Fibroblast of lung (primary cell): ENCODE measurements at places on chromosomes 1 and 21. TPM values are rescaled to one million over a fixed set of nuclear protein-coding genes. Genes with fewer than 3 reads are reported as not detected.

Gene CHI3L2
- 1.5 and 10.3 TPM in 2 replicates for total RNA-seq

Gene CD1E
- total RNA-seq = not detected in 2 replicates

Gene TNNT2
- total RNA-seq = not detected in 2 replicates

Gene SHISAL2A
- not detected in 2 replicates for total RNA-seq

Gene MAP3K21
- 0.17 and 0.51 TPM in 2 replicates for total RNA-seq

Gene CACHD1
- 4.6 and 5.4 TPM in 2 replicates for total RNA-seq

Gene HDGF
- 108 and 138 TPM in 2 replicates for total RNA-seq

Gene CRYAA
- not detected in 2 replicates for total RNA-seq

Gene GJA5
- total RNA-seq = not detected in 2 replicates

Gene RPTN
- not detected in 2 replicates for total RNA-seq

Gene AGMAT
- 1.0 and 1.2 TPM in 2 replicates for total RNA-seq

Gene ADCY10
- total RNA-seq = under 0.01 and 0.17 TPM in 2 replicates

Gene OR2T11
- total RNA-seq = not detected in 2 replicates

Gene SCNM1
- 26.5 and 29.2 TPM in 2 replicates for total RNA-seq

Gene WDR64
- not detected in 2 replicates for total RNA-seq

Gene LYPLAL1
- total RNA-seq = 51.5 and 52.6 TPM in 2 replicates

Gene CASZ1
- total RNA-seq = 0.50 TPM in 1 of 2 replicates, not detected in the other

Gene GBP7
- total RNA-seq = not detected in 2 replicates

Gene CAPN8
- total RNA-seq = not detected in 2 replicates

Gene CFAP74
- 0.26 TPM in 1 of 2 replicates, not detected in the other for total RNA-seq

Gene FGGY
- total RNA-seq = 32.1 and 32.4 TPM in 2 replicates

Gene ACAP3
- total RNA-seq = 34.7 and 50.9 TPM in 2 replicates

Gene NVL
- total RNA-seq = 23.4 and 27.6 TPM in 2 replicates

Gene USH2A
- under 0.01 TPM in 2 replicates for total RNA-seq

Gene MTF1
- total RNA-seq = 3.1 and 4.5 TPM in 2 replicates

Gene LDLRAD1
- not detected in 2 replicates for total RNA-seq

Gene MECR
- 16.9 and 17.5 TPM in 2 replicates for total RNA-seq

Gene DIO1
- total RNA-seq = not detected in 2 replicates

Gene CELA2A
- total RNA-seq = not detected in 2 replicates

Gene CASQ2
- not detected in 2 replicates for total RNA-seq

Gene ST6GALNAC3
- 0.51 and 0.66 TPM in 2 replicates for total RNA-seq

Gene TP73
- total RNA-seq = not detected in 2 replicates

Gene UMODL1
- total RNA-seq = not detected in 2 replicates

Gene BMP8A
- 0.26 and 0.33 TPM in 2 replicates for total RNA-seq

Gene VAMP4
- total RNA-seq = 14.1 and 32.9 TPM in 2 replicates

Gene ATP1A4
- 0.26 TPM in 1 of 2 replicates, not detected in the other for total RNA-seq

Gene SLC22A15
- 11.3 and 21.0 TPM in 2 replicates for total RNA-seq

Gene RAP1A
- 11.6 and 13.5 TPM in 2 replicates for total RNA-seq
